Motor neuron (in vitro differentiated cells): ENCODE measurements at places on chromosomes 6 and 20. TPM values are rescaled to one million over a fixed set of nuclear protein-coding genes. Genes with fewer than 3 reads are reported as not detected.

The RAD21L1 gene
- not detected in 2 replicates for total RNA-seq

The AARS2 gene
- total RNA-seq = 11.4 and 11.6 TPM in 2 replicates

The TMEM170B gene
- 21.9 and 22.1 TPM in 2 replicates for total RNA-seq

The ATP9A gene
- 74.0 and 75.4 TPM in 2 replicates for total RNA-seq

The RAET1G gene
- not detected in 2 replicates for total RNA-seq

The PPP1R14C gene
- total RNA-seq = 12.0 and 12.6 TPM in 2 replicates

The SAMD10 gene
- total RNA-seq = 3.6 and 4.9 TPM in 2 replicates

The STMND1 gene
- 0.10 TPM in 1 of 2 replicates, not detected in the other for total RNA-seq

The RHAG gene
- 0.28 and 0.34 TPM in 2 replicates for total RNA-seq

The PSORS1C2 gene
- total RNA-seq = 0.27 TPM in 1 of 2 replicates, not detected in the other

The ME1 gene
- total RNA-seq = 15.1 and 15.6 TPM in 2 replicates

The OR2H2 gene
- total RNA-seq = 0.49 and 0.80 TPM in 2 replicates

The JPH2 gene
- 0.34 and 0.56 TPM in 2 replicates for total RNA-seq

The PDCD2 gene
- 77.5 and 82.9 TPM in 2 replicates for total RNA-seq

The LAMP5 gene
- total RNA-seq = 2.1 and 4.5 TPM in 2 replicates

The TRIM15 gene
- 0.14 and 0.24 TPM in 2 replicates for total RNA-seq

The ZFP64 gene
- 9.5 and 10.2 TPM in 2 replicates for total RNA-seq

The CLPSL2 gene
- not detected in 2 replicates for total RNA-seq

The JAG1 gene
- total RNA-seq = 15.3 and 16.8 TPM in 2 replicates

The DXO gene
- 21.1 and 24.3 TPM in 2 replicates for total RNA-seq

The C6orf52 gene
- total RNA-seq = 13.9 and 14.0 TPM in 2 replicates

The OSBPL2 gene
- total RNA-seq = 22.0 and 22.4 TPM in 2 replicates

The THBD gene
- 0.05 and 0.16 TPM in 2 replicates for total RNA-seq

The SLC32A1 gene
- 0.14 and 0.41 TPM in 2 replicates for total RNA-seq

The SYTL3 gene
- 1.0 and 1.2 TPM in 2 replicates for total RNA-seq

The BTN1A1 gene
- total RNA-seq = 0.16 TPM in 1 of 2 replicates, not detected in the other

The DUSP15 gene
- total RNA-seq = 17.8 and 24.2 TPM in 2 replicates

The HMGCLL1 gene
- total RNA-seq = 14.3 and 16.1 TPM in 2 replicates

The PPP1R16B gene
- 3.2 and 3.6 TPM in 2 replicates for total RNA-seq

The TMEM239 gene
- 0.57 and 0.68 TPM in 2 replicates for total RNA-seq

The TMEM217 gene
- 3.6 and 4.8 TPM in 2 replicates for total RNA-seq

The ZC2HC1B gene
- 0.34 and 0.71 TPM in 2 replicates for total RNA-seq

The MYMX gene
- 0.38 and 1.6 TPM in 2 replicates for total RNA-seq

The MOCS3 gene
- 6.3 and 6.5 TPM in 2 replicates for total RNA-seq

The EPB41L1 gene
- 26.2 and 26.7 TPM in 2 replicates for total RNA-seq

The SRPK1 gene
- 64.6 and 67.1 TPM in 2 replicates for total RNA-seq

The MEA1 gene
- 76.0 and 81.9 TPM in 2 replicates for total RNA-seq

The OR12D3 gene
- not detected in 2 replicates for total RNA-seq

The MSH5 gene
- total RNA-seq = 5.3 and 8.4 TPM in 2 replicates

The ZSCAN31 gene
- 8.7 and 9.1 TPM in 2 replicates for total RNA-seq

The HLA-DOA gene
- 1.3 and 1.7 TPM in 2 replicates for total RNA-seq

The CYP39A1 gene
- 4.5 and 5.7 TPM in 2 replicates for total RNA-seq

The MATN4 gene
- 0.31 TPM in 1 of 2 replicates, not detected in the other for total RNA-seq

The NRSN1 gene
- 0.54 and 4.8 TPM in 2 replicates for total RNA-seq

The BPIFA3 gene
- total RNA-seq = 0.09 and 0.26 TPM in 2 replicates
